DMS53 (cell line): ENCODE measurements at places on chromosomes 1 and 21.

DNA sequence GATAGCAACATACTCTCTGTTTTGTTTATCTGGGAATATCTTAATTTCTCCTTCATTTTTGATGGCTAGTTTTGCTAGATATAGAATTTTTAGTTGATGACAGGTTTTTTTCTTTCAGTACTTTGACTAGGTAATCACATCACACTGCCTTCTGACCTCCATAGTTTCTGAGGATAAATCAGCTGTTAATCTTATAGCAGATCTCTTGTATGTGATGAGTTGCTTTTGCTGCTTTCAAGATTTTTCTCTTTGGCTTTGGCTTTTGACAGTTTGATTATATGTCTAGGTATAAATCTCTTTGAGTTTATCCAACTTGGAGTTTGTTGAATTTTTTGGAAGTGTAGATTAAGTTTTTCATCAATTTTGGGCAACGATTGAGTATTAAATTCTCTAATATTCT is 142.6 kb downstream of the ZNF644 start:
- peak; percentile 73 for DNase-seq

DNA sequence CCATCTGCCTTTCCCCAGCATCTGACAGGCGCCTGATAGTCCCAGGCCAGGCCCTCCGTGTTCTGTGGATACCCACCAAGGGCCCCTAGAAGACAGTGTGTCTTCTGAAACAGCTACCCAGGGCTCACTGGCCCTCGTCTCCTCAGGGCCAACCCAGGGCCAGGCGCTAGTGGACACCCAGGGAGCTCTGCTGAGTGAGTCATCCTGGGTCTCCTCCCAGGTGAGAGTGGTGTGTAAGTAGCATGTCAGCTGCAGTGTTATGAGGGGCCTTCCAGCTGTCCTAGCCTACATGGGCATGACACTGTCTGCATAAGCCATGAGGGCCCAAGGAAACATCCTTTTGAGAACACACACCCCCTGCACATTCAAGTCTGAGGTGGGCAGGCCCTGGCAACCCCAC is 36.7 kb downstream of the CHD5 start:
- DNase-seq, result peak; percentile 41

DNA sequence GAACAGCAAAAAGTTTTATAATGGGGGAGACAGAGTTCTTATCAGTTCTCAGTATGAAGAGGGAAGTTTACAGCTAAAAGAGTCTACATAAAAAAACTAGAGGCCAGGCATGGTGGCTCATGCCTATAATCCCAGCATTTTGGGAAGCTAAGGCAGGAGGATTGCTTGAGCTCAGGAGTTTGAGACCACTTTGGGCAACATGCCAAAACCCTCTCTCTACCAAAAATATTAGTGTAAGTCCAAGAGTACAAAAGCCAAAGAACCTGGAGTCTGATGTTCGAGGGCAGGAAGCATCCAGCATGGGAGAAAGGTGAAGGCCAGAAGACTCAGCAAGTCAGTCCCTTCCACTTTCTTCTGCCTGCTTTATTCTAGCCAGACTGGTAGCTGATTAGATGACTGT is 35.0 kb upstream of the ROR1 start:
- DNase-seq, result no peak

GRCh38 chr1:153852170-153852569 is 70.6 kb downstream of the GATAD2B start:
- no peak for DNase-seq

DNA sequence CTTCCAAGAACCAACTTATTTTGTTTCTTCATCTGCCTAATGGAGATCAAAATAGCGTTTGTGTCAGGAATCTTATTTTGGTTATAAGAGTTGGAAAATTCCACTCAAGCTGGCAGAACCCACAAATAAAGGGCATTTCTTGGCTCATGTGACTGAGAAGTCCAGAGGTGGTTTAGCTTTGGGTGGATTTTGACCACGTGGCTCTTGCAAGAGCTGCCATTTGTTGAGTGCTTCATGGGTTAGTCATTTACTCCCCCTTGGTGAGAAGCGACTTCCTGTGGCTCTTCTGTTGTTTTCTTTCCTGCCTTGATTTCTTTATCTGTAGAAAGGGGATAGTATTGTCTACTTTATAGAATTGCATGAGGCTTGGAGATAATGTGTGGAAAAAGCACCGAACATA is 9.5 kb upstream of the RNF186 start:
- DNase-seq, result no peak

GRCh38 chr21:18174370-18174769 is 70.3 kb upstream of the CHODL start:
- DNase-seq, result no peak

DNA sequence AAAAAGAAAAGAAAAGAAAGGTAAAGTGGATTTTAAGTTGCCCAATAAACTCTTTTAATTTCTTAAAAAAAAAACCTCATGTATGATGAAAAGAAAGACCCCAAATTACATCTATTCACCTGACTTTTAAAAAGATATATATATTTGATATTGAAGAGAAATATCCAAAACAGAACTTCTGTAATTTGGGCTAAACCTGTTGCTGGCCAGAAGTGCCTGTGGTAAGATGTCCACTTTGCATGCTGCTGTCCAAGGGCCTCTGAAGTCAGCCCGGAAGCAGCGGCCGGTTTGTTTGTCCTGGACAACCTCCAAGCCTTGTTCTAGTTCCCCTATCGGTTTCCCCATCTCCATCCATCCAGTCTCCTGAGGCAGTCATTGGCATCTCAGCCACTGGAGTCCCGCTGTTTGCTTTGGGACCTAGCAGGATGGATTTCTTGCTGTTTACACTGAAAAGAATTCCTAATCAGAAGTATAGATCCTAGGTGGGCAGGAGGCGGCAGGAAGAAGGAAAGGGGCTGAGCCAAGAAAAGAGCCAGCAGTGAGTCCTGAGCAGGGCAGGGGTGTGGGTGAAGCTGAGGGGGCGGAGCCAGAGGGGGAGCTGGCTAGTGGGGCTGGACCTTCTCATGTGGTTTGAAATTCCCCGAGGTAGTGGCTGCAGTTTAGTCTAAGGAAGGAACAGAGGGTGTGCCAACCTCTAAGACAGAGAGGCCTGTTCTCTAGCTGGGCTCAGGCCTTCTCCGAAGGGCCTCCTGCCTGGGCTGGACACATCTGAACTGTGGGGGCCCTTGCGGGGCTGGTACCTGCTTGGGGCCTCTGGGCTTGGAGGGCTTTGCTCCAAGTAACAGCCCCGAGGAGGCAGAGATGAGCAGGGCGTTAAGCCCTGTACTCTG is 3.3 kb downstream of the NCMAP start:
- peak; percentile 91 for DNase-seq

DNA sequence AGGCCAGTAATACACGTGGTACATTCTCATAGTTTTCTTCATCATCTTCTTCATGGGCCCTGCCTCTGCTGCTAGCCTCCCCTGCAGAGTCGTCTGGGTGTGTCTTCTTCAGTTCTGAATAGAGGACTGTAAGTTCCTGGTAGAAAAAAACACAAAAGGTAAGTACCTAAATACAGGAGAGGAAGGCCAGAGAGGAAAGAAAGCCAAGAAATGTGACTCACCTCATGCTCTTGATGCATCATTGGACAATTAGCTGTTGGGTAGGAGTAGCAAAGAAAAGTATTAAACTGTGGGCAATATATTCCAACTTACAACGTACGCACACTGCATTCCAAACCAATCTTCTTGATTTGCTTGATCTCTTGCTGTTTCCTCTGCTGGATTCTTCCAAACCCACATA is 21.8 kb downstream of the FCRL3 start:
- DNase-seq, result peak; percentile 33

DNA sequence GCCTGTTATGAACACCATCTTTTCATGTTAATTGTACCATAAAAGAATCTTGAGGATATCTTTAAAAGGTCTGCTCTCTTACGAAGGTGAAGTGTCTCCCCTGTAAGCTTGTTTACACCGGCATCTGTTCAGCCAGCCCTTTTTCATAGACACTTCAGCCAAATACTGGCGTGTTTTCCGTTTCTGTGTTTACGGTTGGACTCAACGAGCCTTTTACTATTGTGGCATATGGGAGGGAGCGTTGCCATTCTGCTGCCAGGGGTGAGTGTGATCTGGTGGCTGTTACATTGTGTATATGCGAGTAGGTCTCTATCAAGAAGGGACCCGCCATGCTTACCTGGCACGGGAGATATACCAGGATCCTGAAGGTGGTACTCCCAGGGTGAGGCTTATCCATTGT is 433.8 kb downstream of the CAMTA1 start:
- DNase-seq, result peak; percentile 55
